ENCODE measurements at places on chromosomes 2 and 18.
A peak's percentile ranks its signal among the peaks of the same experiment; 100 is the strongest.

DNA sequence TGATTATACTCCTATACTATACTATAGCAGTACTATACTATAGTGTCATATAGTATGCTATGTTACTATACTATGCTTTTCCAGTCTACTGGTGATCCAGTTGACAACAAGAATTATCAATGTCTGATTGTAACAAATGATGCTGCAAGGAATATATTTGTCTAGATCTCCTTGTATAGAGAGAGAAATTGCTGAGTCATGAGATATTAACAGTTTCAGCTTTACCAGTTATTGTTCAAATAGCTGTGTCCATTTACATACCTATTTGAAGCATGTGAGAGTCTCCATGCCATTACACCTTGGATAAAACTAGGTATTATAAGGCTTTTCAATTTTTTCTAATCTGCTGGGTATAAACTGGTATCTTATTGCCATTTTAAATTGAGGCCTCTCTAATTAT is 136.4 kb upstream of the SKOR2 start:
- DNase-seq: no peak

DNA sequence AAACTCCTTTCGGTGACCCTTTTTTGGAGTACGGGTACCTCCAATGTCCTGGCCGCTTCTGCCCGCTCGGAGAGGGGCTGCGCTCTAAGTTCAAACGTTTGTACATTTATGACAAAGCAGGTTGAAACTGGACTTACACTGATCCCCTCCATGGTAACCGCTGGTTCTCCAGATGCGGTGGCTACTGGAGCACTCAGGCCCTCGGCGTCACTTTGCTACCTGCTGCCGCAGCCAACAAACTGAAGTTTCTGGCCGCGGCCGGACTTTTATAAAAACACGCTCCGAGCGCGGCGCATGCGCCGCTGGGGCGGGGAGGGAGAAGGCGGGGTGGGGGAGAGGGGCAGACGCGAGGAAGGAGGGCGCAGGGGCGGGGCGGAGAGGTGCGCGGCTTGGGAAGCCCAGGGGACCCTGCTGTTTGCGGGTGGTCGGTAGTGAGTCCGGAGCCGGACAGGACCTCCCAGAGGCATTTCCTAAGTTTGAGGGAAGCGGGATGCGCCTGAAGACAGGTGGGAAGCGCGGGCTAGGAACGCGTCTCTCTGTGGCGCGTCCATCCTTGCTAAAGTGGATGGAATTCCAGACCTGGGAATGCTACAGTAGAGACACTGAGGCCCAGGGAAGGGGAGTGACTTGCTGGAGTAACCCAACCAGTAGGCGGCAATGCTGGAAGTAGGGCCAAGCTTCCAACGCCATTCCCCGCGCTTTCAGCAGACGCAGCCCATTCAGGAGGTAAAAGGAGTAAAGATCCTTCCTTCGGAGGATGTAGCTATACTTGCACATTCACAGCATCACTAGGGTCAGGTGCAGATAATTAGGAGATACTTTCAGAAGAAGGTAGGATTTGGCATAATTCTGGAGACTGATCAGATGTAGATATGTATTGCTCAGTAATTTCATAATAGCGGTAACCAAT is at the start of gene CXCR4:
CXCR4 (minus strand) TSS at position 241 of the 910 bp plus-strand sequence; CDS start at position 152, 89 bp downstream.
- peak; percentile 32 for DNase-seq

GRCh38 chr2:228144961-228145360 is 36.5 kb downstream of the SPHKAP start:
- DNase-seq: no peak

DNA sequence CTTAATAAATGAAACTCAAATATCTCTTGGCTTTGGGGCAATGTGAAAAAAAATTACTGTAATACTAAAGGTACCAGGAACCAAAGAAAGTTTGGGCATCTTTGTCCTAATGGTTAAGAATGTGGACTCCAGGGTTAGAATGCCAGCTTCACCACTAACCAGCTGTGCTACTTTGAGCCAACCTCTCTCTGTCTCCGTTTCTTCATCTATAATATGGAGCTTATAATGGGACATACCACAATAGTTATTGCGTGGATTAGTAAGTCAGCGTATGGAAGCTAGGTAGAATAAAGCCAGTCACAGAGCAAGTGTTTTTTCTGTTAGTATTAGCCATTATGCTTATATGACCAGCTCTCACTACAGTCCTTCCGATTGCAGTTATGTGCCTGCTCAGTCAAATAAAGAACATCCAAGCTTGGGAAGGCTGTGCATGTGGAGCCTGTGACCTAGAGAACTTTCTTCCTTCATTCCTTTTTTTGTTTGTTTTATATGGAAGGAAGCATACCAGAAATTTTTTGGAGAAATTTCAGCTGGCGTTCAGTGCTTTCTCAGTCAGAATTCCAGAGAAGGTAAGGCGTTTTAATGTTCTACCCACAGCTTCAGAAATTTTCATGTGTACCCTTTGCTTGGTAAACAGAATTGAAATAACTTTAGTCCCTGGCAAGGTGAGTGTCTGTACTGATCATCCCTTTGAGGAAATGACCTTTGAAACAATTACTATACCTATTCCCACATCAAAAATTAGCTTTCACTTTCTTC is 114.0 kb upstream of the RND3 start:
- peak; percentile 43 for DNase-seq

DNA sequence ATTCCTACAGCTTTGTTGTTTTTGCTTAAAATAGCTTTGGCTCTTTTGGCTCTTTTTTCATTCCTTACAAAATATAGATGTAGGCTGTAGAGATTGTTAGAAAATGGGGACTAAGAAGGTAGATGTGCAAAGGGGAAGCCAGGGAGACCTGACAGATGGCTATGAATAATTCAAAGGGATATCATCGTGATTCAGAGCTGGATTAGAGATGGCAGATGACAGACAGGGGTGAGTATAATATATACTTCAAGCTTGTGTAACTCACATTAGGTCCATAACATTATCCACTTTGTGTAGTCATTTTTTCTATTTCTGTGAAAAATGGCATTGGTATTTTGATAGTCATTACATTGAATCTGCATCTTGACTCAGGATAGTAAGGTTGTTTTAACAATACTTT is 422.9 kb upstream of the ST6GAL2 start:
- no peak for DNase-seq

DNA sequence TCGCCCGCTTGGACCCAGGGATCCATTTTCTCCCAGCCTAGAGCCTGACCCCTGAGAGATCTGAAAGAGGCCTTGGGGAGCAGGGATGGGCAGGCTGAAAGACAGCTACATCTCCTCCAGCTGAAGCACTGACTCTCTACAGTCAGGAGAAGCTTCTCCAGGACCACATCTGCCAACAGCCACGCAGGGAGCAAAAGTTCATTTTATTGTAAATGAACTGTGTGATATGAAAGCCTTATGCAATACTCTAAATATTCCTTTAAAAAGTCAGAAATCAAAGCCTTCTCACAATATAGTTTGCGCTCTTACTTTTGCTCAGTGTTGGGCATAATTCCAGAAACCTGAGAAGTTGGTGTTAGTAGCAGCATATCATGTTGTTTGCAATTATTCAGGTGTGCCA is 428.9 kb upstream of the RAB6C start:
- DNase-seq: no peak

DNA sequence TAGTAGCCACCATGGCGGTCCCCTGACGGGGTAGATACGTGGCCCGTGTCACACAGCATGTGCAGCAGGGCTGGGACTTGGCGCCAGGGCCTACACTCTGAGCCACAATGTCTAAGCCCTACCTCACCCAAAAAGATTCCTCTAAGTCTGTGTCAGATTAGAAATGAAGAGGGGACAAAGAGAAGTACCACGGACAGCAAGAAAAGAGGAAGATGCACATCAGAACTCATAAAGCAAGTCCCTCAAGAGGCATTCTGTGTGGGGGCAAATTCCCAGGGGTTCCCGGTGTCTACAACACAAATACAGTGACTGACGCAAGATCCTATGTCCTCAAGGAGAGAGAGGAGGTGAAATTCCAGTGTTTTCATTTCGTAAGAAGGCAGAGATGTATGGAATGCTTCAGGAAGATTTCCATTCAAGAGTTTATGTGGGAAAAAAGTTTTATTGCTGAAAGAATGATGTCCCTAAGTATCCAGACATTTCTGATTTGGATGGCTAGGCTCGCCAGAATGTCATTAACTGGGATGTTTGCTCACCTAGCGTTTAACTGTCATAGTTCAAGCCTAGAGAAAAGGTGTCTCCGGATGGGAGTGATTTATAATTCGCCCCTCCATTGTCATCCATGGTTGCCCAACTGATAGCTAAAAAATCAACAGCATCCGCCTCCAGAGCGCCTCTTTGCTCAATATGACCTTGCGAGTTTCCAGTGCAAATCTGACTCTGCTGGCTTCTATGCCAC is 75.6 kb upstream of the CHMP1B start:
- DNase-seq: no peak

- DNase-seq: no peak
Measured at GRCh38 chr18:9808295-9809241, 77.2 kb upstream of the TXNDC2 start.

- peak; percentile 87 for DNase-seq
Measured at GRCh38 chr2:27920148-27920885, 29.8 kb downstream of the BABAM2 start.

DNA sequence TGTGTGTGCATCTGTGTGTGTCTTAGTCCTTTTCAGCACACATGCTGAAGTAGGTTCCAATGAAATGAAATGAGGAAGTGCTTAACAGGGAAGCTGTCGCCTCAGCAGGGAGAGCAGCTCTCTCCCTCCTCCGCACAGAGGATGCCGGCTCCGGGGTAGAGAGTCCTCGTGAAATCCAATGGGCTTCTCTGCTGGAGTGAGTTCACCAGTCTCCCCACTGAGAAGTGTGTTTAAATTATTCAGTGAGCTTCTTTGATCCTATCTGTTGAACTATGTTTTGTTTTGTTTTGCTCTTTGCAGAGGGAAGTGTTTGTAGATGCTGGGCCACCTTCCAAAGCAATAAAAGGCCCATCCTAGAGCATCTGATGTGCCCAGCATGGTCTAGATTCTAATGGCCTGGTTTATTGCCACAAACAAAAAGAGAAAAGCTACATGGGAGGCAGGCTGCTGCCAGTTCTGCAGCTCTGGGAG is 6.7 kb downstream of the PPP1R7 start:
- DNase-seq: no peak

- no peak for DNase-seq
Measured at GRCh38 chr18:50875966-50876536, 2.9 kb upstream of the ME2 start.
